Heart left ventricle (tissue), 16 donors: ENCODE measurements at places on chromosomes 3 and 15. TPM values are rescaled to one million over a fixed set of nuclear protein-coding genes. Genes with fewer than 3 reads are reported as not detected.

GRCh38 chr3:151011427-151011826, 38.9 kb upstream of the CLRN1 start:
- no peak for DNase-seq

DNA sequence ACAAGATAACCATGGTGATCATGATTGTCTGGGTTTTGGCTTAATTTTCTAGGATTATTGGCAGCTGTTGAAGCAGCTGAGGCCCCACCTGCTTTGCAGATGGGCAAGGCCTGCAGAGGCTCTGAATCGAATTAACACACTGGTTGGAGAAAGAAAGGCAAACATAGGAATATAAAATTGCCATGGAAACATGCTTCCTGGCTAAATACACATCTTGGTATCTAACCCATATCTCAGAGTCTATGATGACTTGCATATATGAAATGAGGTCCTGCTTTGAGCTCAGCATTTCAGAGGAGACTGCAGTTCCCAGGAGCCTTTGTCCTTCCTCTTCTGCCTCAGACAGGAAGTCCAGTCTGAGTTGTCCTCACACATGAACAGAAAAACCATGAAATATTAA, 24.3 kb upstream of the SV2B start:
- DNase-seq, result no peak

DNA sequence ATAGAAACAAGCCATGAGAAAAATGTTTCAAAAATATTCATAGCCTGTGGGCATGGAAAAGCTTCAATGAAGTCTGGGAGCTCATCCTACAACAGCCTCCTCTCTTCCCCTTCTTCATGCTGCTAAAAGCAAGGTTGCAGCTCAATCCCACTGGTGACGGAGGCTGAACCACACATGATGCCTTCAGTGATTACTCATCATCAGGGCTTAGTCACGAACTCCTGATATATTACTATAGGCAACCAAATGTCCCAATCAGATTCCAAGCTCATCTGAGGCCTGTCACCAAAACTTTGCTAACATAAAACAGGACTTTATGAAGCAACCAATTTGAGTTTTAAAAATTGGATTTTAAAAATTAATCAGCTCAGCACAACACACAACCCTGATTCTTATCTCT, 24.0 kb upstream of the SLC24A5 start:
- DNase-seq, result no peak

DNA sequence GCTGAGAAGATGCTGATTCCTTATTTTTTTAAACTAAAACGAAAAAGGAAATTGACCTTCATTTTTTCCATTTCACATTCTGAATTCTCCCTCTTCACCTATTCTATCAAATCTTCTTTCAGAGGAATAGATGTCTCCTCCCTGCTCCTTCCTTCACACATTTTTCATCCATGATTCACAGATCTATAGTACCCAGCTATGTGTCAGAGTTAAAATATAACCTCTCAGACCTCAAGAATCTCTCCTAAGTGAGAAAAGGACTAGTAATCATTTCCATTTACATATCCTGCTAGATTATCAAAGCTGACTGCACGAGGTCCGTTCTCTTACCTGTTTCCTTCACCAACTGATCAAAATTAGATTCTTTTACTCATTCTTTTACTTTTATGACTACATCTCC, 1297.6 kb upstream of the ALCAM start:
- no peak for DNase-seq

DNA sequence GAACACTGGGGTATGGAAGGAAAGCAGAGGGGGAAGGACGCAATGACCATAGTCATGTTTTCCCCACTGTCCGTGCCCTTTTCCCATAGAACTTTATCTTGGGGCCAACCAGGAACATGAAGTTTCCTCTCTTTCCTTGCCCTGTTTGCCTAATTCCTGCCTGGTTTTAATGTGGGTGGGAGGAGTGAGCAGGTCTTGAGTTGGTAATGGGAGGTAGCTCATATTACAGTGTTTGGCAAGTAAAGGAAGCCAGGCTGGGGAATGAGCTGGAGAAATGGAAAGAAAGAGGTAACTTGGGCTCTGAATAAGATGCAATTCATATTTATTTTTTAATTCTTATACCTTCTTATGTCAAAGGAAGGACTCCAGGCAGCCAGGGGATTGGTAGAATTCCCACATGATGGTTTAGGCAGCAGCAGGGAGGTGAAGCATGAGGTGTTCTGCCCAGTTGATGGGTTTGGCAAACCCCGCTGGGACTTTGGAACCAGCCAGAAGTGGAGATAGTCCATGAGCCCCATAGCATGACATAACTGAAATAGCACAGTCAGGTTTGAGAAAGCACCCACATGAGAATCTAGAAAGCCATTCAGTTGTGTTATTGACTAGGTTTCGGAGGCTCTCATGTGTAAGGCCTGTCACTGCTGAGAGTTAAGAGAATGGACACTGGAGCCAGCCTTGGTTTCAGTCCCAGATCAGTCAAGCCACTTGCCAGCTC, 60.0 kb downstream of the CCK start:
- no peak for DNase-seq

DNA sequence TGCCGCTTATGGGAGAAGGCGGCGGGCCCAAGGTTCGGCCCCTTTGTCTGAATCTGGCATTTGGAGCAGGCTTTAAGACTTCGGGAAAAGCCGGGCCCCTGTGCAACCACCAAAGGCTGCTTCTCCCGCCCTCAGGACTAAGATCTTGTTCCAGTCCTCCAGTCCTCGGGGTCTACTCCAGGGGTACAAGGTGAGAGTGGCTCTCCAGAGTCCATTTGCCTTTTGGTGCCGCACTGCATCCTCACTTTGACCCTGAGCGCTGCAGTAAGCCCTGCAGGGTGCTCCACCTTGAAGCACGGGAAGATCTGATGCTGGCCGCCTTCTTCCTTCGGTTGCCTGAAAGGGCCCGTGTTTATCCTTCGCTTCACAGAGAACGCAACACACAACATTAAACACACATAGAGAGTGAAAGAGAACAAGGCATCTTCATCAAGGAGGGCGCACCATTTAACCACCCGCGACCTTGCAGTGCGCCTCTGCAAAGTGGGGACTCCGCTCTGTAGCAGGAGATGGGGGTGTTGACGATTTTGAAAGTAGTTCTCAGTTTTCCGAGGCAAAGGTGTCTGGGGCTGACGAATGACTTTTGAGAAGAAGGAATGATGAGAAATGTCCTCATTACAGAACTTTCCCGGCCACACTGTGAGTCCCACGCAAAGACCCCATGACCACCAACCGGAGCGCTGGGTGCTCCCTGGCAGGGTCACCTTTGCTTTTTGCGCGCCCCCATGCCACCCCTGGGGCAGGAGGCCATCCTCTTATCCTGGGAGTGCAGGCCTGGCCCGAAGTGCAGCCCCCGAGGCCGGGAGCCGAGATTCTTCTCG, 1.0 kb downstream of the PIGZ start:
- DNase-seq, result no peak

DNA sequence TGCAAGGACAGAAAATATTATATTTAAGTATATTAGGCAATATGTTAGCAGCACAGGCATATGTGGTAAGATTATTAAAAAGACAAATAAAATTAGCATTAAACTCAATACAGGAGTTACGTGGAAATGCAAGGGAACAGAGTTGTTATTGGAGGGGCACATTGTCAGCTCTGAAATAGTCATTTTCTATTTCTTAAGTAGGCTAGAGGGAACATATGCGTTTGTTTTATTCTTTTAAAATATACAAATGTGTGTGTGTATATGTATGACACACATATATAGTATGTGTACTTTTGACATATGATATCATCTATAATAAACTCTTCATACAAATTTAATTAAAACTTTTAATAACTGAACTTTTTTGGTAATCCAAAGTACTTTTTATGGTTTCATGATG, 22.8 kb upstream of the VEPH1 start:
- DNase-seq, result no peak

DNA sequence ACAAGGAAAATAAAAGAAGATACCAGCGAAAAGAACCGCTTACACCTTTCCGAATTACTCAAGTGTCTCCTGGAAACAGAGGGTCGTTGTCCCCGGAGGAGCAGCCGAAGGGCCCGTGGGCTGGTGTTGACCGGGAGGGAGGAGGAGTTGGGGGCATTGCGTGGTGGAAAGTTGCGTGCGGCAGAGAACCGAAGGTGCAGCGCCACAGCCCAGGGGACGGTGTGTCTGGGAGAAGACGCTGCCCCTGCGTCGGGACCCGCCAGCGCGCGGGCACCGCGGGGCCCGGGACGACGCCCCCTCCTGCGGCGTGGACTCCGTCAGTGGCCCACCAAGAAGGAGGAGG, 325 bp downstream of the ALCAM start:
- peak; percentile 48 for DNase-seq

DNA sequence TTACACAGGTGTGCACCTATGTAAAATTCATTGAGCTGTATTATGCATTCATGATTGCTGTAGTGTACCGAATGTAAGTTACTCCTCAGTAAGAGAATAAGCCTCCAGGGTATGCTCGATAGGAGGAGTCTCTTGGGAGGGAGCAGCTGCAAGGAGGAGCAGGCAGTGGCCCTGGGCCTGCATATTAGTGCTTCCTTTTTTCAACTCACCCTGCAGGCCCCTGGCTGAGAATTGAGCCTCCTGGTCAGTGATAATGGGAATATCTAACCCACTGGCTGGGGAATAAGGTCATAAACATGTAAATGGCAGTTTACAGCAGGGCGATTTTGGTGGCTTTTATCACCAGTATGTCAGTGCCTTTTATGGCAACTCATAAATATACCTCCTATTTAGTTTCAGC, 21.7 kb upstream of the SFMBT1 start:
- no peak for DNase-seq

- DNase-seq, result no peak
Measured at GRCh38 chr3:33488683-33489082, 48.5 kb upstream of the UBP1 start.

DNA sequence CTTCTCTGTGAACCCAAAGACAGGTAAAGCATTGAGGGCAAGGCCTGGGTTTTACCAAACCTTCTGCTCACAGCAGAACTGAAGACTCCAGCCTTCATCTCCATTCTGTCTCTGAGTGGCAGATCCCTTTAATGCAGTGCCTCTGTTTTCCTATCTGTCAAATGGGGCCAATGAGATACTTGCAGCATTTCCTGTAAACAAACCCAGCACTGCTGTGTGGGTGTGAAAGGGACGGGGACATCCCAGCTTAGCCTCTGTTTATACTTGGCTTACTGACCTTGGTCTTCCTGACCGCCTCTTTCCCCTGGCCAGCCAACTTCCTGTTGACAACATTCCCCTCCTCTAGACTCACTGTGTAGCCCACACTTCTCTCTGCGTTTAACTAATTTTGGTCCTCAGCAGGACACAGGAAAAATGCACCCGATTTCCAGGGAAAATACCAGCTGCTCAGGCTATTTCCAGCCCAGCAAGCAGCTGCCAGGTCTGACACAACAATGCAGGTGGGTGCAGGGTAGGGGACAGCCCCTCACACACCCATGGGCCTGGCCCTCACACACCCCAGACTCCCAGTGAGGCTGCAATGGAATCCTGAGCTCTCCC, 105.9 kb upstream of the HERC1 start:
- no peak for DNase-seq

DNA sequence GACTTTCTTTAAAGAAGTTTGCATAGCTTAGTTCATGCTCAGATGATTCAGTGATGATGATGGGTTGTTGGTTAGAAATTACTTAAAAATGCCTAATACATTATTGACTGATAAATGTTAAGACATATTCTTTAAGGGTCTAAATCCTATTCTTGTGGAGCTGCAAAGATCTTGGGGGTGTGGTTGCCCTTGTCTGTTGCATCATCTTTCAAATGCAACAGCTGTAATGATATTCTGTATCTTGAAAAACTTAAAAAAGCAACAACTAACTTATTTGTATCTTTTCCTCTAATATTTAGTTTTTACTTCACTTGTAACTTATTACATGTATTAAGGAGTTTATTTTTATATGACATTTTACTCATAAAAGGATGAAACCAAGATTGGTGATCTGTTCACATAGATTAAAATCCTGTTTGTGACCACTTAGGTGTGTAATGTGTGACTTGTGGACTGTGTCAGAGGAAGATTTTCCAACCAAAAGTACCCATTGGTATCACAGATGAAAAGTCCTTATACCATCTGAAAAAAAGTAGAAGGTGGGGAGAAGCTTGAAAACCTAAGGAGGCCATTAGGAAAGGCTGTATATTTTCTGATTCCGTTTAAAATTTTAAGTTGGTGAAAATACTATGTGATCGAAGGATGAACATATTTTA, 142.8 kb downstream of the IGF1R start:
- DNase-seq, result no peak

DNA sequence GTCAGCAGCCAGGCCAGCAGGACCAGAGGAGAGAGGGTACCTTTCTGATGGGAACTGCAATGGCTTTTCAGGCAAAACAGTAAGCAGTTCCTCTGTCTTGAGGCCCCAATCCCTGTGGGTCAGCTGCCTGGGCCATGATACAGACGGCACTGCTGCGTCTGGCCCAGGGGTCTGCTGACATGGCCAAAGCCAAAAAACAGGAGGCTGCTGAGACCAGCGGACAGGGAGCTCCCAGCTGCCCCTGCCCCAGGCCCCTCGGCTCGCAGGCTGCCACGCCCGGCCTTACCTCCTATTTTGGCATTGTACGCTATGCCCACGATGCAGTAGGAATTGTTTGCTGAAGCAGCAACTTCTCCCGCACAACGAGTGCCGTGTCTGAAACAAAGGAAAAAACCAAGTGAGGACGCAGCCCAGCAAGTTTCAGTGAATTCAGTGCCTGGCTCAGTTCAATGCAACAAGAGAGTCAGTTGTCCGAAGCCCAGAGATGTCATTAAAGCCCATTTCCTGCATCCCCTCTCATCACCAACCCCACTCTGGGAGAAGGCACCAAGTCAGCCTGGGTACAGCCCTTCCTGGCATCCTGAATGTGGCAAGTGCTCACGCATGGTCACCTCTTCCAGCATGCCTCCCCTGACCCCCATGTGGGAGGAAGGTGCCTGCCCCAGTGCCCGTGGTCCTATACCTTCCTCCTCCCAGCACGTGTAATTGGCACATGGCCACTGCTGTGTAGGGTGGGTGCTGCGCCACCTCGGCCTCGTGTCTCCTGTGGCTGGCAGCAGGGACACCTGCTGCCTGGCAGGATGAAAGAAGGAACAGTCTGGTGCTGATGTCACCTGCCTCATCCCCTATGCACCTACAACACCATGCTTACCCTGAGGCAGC, 61.7 kb downstream of the PCSK6 start:
- DNase-seq, result no peak

- no peak for DNase-seq
Measured at GRCh38 chr3:43949594-43949993, 258.9 kb downstream of the ABHD5 start.

DNA sequence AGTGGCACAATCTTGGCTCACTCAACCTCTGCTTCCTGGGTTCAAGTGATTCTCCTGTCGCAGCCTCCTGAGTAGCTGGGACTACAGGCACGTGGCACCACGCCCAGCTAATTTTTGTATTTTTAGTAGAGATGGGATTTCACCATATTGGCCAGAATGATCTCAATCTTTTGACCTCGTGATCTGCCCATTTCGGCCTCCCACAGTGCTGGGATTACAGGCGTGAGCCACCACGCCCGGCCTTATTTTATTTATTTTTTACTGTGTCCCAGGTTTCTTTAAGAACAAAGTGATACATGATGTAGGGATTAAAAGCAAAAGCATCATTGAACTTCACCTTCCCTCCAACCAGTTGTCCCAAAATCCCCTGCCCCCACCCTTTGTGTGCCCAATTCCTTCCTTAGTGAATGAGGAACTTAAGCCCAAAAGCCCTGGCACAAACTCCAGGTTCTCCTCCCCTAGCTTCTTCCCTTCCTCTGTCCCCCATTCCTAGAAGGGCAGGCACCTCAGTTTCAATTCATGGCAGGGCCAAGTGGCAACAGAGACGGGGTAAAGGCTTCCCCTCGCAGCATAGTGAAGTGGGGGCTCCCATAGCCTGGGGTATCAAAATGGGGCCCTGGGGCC, 23.7 kb upstream of the RPN1 start:
- no peak for DNase-seq

GRCh38 chr15:36632226-36632625, 52.8 kb downstream of the CDIN1 start:
- no peak for DNase-seq

Gene NOX5
- total RNA-seq, result not detected

Gene TTLL13
- total RNA-seq, result 0.13 TPM

Gene SNRPN
- total RNA-seq, result 422 TPM
